ENCODE measurements at places on chromosomes 7 and 10.

- no peak for DNase-seq
These were observed 2.5 kb upstream of the SLIT1 start for GRCh38 chr10:97188261-97188711.

- no peak for DNase-seq
These were observed 112.7 kb downstream of the ICA1 start for GRCh38 chr7:8149222-8149621.

- no peak for DNase-seq
These were observed 32.8 kb upstream of the TAS2R16 start for GRCh38 chr7:123028339-123028738.

GRCh38 chr7:21980926-21981500, 35.3 kb upstream of the CDCA7L start:
- no peak for DNase-seq

- DNase-seq = no peak
These were observed 28.9 kb upstream of the SLC26A5 start for GRCh38 chr7:103474956-103475355.

DNA sequence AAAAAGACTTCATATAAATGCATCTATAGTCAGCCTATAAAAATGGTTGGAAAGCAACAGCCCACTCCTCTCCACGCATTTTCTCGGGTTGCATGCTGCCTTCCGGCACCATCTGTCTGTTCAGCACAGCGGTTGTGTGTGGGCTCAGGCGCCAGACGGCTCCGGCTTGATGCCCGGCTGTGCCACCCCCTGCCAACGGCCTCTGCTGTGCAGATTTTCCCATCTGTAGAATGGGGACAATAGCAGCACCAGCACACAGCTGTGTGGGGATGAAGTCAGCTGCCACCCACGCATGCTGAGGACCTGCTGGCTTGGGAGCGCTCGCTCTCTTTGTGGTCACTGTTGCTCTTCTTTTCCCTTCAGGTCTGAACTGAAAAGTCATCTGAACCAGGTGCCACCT, 19.5 kb downstream of the PRKAG2 start:
- DNase-seq = no peak

DNA sequence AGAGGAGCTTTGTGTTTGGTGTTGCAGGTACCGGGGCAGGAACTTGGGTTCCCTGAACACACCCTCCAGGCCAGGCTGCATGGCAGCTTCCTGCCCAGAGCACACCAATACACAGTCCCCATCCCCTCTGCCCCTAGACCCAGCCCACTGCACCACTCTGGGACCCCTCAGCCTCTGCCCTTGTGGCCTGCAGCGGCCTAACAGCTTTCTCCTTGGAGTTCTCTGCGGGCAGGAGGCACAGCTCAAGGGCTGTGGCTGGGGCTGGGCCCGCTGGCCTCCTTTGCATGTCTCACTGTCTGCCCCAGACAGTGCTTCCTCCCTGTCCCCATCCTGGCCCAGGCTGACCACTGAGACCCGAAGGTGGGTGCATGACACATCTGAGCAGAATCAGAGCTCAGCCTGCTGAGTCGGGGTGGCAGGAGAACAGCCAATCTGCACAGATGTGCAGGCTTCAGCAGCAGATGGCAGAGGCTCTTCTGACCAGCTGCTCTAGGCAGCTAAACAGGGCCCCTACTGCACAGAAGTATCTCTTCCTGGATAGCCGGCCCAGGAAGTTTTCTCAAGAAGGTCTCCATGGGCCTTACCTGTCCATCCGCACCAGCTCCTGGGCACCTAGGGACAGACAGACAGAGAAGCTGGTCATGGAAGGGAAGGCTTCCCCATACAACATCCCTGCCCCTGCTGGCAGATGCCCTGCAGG, 20.8 kb downstream of the VSIR start:
- DNase-seq = no peak

DNA sequence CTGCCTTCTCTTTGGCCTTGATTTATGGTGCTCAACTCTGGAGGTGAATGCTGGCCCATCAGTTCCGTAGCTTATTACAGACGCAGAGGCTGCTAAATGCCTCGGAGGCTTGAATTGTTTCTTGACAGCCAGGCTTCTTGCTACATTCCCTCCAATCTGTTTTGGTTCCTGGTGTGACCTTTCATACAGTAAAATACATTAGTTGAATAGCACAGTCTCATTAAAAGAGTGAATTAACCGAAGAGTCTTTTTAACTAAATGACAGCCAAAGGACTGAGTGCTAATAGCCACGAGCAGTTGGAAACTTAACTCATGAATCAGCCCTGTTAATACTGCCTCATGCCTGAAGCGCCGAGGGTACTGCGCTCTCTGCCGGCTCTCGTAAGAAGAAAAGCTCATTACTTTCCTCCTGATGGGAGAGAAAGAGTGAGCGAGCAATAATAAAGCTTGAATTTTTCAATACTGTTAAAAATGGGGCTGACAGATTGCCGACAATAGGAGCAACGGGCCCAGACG, 236.4 kb upstream of the GPR26 start:
- no peak for DNase-seq

GRCh38 chr10:129761981-129762956, 201.8 kb downstream of the EBF3 start:
- DNase-seq = no peak

GRCh38 chr7:155219947-155220769, 77.5 kb upstream of the INSIG1 start:
- DNase-seq = no peak

DNA sequence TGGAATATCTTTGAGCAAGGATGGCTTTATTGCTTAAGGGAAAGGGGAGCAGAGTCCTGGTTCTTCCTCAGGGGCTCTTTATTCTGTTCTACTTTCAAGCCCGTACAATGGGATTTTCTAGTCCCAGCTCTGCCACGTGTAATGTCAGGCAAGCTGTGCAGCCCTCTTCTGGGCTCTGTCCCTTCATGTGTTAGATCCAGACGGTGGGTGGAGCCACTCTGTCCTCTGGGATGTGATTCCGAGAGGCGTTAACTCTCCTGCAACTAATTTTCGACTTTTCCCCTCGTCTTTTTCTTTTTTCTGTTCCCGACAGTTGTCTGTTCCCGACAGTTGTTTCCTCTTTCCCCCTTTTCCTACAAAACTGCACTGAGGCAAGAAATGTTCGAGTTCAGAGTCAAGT, 34.8 kb downstream of the FBH1 start:
- no peak for DNase-seq

DNA sequence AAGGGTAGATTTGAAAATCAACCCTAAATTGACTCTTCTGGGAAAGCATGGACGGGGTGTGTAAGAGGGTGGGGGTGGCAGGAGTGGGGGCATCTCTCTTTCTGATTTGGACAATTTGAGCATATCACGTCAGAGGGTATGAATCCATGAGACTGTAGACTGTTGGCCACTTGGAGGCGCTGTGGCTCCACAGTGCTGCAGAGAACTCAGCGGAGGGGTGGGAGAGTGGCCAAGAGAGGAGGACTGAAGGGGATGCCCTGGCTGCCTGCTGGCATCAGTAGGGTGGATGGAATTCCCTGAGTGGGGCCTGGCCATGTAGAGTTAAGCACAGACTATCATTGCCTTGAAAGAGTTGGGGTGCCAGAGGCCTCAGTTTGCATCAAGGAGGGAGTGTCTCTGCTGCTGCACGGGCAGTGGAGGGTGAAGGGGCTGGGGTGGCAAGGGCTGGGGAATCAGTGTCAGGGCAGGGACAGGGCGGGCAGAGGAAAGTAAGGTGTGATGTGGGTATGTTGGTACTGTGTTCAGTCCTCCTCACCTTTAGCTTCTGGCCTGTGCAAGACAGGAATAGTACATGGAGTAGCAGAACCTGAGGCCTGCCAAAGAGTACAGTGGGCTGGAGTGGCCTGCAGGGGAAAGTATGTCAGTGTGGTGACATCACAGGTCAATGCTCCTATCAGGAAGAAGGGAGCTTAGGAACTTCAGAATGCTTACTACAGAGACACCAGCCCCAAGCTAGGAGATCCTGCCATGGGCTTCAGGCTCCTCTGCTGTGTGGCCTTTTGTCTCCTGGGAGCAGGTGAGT, 133.5 kb upstream of the PRSS58 start:
- DNase-seq = no peak

DNA sequence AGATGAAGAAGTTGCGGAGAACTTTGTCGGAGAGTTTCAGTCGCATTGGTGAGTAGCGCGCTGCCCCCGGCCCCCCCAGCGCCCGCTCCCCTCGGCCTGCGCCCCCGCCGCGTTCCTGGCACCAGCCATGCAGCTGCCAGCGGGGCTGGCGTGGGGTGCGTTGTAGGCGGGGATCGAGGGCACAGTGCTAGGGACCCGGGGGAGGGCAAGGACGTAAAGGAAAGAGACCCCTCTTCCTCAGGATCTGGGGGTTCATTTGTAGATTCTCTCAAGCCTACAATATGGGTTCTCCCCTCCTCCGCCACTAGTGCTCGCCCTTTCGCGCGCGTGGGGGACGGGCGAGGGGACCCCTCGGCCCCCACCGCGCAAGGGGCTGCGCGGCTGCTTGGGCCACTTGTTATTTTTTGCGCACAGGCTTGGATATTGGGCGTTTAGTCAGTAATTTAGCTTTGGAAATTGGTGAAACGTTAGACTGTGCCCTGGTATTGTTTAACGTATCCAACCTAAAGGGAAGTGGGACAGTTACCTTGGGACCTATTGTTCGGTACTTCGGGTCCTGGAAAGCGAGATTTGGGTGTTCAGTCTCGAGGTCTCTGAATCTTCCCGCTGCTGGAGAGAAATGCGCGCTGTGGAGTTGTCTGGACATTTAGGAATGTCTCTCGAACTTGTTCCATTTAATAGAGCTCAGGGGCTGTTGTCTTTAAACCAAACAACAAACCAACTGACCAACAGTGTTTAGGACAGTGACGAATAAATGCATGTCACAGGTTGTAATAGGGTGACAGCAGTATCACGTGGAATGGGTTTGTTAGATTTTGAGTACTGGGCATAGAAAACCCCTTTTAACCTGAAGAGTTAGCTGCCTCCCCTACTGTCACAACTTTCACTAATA, 796 bp downstream of the CDK14 start:
- no peak for DNase-seq

DNA sequence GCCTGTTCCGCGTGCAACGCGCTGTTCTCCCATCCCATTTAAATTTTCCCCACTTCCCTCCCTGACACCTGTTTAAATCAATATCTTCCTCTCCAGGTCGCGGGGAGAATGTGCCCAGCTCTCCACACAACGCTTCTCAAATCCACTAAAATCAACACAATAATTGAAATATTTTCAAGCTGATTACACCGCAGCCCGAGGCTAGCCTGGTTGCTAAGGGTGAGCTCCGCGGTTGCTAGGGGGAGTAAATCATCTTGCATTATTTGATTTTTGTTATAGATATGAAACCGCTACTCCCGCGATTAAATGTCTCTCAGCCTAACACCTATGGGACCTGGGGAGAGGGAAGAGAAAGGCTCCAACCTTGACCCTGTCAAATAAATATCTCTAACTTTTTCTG, 36.2 kb downstream of the UNCX start:
- no peak for DNase-seq

- no peak for DNase-seq
These were observed 36.6 kb upstream of the DUSP5 start for GRCh38 chr10:110461088-110461487.

GRCh38 chr10:105967256-105967655, 1197.2 kb downstream of the SORCS1 start:
- no peak for DNase-seq

DNA sequence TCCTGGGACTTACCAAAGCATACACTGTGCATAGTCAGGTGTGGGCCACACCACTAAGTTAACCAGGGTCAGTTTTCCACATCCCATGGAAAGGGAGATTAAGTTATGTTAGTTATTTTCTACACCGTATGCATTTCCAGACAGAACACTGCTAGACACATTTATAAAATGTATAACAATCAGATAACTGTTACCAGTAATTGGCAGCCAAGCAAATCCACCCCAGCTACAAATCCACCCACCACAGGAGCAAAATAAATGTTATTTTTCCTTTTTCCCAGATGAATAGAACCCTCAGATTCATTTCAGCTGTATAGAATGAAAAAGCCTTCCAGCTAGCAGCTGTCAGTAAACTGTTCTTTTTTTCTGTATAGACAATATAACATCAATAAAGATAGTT, 256.9 kb upstream of the FZD1 start:
- DNase-seq = no peak

GRCh38 chr7:92731335-92732063, 104.9 kb downstream of the CDK6 start:
- no peak for DNase-seq

DNA sequence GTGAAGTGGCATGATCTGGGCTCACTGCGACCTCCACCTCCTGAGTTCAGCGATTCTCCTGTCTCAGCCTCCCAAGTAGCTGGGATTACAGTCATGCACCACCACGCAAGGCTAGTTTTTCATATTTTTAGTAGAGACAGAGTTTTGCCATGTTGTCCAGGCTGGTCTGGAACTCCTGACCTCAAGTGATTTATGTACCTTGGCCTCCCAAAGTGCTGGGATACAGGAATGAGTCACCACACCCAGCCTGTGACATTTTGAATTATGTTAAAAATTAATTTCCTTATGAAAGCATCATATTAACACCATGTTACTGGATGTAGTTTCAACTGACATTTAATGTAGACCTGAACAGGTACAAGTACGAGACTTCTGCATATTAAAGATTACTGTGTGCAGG, 24.3 kb downstream of the ABCB4 start:
- no peak for DNase-seq

- no peak for DNase-seq
These were observed 21.5 kb downstream of the ADARB2 start for GRCh38 chr10:1715821-1716220.

DNA sequence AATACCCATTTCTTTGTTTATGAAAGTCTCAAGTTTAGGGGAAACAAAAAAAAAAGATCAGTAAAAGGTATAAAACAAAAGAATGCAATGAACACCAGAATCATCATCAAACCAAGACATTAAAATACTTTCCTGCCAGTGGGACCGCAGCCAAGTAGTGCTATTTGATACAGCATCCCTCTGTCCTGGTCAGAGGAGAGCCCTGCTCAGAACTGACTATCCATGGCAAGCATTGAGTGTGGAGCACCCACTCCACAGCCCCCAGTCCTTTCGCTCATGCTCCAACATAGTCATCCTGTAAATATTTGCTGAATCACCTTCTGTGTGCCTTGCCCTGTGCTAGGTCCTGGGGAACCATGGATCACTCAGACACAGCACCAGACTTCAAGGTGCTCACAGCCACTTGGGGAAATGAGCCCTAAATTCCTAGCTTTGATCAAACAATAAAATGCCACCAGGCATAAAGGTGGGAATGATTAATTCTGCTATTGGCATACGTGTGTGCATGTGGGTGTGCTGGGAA, 213.6 kb upstream of the TBX20 start:
- DNase-seq = no peak

DNA sequence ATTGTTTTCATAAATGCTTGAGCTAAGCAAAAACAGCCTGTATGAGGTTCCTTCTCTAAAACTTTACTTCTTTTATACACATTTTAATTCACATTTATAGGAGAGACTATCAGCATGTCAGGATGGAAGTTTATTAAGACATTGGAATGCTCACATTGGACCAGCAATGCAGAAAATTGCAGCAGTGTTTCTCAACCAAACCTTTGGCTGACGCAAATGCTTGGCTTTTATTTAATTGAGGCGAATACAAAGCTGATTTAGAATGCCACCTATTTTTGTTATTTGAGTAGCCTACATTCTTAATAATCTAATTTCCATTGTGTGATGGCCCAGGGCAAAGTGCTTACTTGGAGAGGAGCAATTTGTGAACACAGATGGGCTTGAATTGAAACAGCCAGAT, 283.2 kb downstream of the ARL4A start:
- no peak for DNase-seq

Data from AG09319 (cell line).